Body of pancreas (tissue), 4 donors: ENCODE measurements at places on chromosomes 1 and 21. TPM values are rescaled to one million over a fixed set of nuclear protein-coding genes. Genes with fewer than 3 reads are reported as not detected.

TMPRSS15 gene
- total RNA-seq, result not detected

THEM5 gene
- total RNA-seq, result not detected

KCNJ9 gene
- not detected for total RNA-seq

PROK1 gene
- 4.9 TPM for total RNA-seq

DIO1 gene
- total RNA-seq, result not detected

KLF17 gene
- total RNA-seq, result not detected

DNA sequence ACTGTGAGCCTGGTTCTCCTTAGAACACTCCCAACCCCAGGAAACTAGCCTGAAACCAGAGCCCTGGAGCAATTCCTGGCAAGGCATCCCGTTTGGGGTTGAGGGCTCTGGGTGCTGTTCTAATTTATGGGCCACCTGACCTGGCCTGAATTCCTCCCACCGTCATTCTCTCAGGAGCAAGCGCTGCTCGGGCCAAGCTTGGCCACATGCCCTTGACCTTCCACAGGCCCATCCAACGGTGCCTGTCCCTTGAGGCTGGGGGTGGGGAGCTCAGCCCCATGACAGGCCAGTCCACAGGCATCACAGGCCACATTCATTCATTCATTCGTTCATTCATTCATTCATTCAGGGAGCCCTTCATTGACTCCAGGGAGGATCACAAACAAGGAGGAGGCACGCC, 5.3 kb downstream of the PADI2 start:
- DNase-seq, result no peak

GRCh38 chr1:200275816-200276453, 133.9 kb downstream of the ZNF281 start:
- no peak for DNase-seq

DNA sequence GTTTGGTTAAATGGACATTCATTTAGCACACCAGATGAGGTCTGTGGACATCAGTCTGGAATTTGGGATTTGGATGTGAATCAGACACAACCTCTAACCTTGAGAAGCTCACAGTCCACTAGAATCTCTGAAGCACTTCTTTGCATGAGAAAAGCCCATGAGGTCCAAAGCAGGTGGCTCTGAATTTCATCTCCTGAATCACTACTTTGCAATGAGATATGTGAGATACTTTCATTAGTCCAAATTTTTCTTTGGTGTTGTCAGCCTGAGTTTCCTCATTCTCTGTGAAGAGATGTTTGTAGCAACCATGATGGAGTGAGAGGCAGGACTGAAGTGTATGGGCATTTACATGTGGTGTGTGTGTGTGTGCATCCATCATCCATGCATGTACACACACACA, 16.5 kb upstream of the LCE2D start:
- DNase-seq, result no peak

- DNase-seq, result no peak
Observed at GRCh38 chr1:186894415-186894814, 65.7 kb downstream of the PLA2G4A start.

DNA sequence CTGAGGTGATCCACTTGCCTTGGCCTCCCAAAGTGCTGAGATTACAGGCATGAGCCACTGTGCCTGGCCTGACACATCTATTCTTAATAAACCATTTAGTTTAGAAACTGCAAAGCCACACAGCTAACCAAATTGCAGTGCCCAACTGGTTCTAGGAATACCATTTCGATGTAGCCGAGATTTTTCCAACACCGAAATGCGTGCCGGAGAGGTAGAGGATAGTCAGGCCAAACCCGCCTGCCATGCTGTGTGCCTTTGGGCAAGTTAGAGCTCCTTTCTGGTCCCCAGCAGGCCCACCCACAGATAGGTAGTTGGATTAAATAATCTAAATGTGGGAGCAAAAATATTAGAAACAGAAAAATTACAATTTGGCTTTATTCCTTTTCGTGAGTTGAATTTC, 254.4 kb downstream of the FOXD2 start:
- no peak for DNase-seq

GRCh38 chr1:195831789-195832188, 776.5 kb downstream of the KCNT2 start:
- no peak for DNase-seq

- DNase-seq, result no peak
Observed at GRCh38 chr1:212295579-212295978, 10.4 kb downstream of the PPP2R5A start.

GRCh38 chr1:212595229-212595628, 13.3 kb upstream of the ATF3 start:
- DNase-seq, result no peak

DNA sequence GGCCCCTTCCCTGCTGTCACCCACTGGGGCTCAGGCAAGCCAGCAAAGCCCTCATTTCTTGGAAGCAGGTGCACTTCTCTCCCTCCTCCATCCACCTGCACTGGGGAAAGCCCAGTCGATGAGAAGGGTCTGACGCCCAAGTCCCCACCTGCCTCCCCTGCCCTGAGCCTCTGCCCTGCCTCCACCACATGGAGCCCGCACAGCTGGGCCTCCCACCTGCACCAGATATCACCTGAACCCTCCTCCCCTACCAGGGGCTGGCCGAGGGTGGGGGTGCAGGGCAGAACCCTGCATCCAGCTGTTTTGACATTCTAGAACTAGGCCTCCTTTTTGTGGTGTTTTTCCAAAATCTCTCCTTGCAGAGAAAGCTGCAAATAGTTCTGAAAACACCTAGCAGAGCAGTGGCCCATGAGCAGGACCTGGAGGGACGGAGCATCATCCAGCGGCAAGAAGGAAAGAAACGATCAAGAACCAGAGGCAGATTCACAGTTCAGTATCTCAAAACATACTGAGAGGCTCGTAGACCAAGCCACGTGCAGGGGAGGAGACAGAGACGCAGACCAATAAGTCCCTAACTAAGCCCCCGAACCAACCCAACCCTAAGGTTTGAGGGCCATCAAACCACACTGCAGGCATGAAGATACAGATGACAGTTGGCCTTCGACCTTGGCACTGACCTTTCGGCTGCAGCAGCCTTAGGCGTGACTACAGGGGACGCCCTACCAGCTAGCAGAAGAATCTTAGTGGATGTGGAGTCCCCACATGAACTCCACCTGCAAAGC, 16.7 kb downstream of the CHD5 start:
- DNase-seq, result no peak

GRCh38 chr1:147216124-147216523, 9.0 kb downstream of the FMO5 start:
- no peak for DNase-seq

- DNase-seq, result no peak
Observed at GRCh38 chr1:9844756-9845155, 21.0 kb upstream of the CLSTN1 start.

DNA sequence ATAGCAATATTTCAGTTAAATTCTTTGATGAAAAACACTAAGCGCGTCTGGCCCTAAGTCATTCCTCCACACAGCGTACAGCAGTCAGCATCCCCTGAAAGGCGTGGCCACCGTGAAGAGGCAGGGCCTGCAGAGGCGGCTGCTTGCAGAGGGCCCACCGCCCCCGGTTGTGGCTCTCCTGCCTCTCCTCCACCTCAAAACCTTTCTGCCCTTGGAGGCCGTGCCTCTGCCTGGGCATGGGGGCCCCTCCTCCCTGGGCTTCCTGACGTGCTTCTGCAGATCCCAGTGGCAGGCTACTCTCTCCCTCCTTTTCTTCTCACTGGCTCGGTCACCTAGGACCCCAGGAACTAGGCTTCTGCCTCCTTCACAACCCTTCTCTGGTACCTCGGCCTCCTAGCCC, 16.2 kb downstream of the CLSTN1 start:
- no peak for DNase-seq
